ENCODE measurements at places on chromosomes 13 and 19.

DNA sequence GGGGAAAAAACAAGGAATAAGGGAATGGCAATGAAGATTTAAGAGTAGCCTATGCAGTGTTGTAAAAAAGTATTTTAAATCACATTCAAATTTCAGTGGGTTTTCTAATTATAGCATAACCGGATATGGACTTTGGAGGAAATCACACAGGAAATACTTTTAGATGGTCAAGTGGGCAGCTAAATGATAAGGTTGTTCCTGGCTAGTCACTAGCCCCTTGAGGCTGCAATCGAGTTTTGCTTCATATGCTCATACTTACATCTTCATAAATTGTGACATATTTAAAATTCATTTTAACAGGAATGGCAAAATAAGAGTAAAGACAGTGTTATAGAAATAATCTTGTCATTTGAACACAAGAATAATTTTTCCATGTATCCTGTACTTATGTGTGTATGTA is 88.9 kb downstream of the WDFY2 start:
- DNase-seq: no peak

DNA sequence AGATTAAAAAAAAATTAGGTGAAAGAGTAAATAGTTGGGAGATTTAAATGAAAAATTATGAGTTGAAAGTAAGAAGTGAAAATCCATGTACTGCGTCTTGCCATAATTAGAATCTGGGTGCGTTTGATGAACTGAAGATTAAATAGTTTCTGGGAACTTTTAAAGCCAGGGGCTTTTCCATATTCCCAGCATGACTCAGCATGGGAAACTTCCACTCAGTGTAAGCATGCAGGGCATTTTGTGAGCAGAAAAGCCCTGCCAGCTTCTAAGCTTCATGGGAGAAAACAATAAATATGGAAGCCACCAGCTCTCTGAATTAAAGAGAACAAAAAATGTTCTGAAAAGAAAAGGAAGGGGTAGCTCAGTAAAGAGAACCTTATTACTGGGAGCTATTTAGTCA is 62.0 kb upstream of the EDNRB start:
- DNase-seq: no peak

DNA sequence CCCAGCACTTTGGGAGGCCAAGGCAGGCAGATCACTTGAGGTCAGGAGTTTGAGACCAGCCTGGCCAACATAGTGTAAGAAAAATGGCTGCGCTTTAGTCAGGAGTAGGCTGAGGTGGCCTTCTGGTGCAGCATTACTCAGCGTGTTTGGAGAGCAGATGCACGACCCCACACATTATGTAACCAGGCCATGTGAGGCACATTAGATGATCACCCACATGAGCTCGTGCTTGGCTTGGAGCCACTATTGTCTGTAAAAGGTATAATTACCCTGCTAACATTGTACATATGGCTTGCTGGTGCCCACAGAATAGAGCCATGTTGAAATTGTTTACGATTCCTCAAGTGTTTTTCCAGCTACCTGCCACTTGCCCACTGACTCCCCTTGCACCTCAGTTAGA is 24.0 kb upstream of the SCEL start:
- no peak for DNase-seq

GRCh38 chr19:48568345-48568886 is 16.4 kb downstream of the SULT2B1 start:
- DNase-seq: no peak

DNA sequence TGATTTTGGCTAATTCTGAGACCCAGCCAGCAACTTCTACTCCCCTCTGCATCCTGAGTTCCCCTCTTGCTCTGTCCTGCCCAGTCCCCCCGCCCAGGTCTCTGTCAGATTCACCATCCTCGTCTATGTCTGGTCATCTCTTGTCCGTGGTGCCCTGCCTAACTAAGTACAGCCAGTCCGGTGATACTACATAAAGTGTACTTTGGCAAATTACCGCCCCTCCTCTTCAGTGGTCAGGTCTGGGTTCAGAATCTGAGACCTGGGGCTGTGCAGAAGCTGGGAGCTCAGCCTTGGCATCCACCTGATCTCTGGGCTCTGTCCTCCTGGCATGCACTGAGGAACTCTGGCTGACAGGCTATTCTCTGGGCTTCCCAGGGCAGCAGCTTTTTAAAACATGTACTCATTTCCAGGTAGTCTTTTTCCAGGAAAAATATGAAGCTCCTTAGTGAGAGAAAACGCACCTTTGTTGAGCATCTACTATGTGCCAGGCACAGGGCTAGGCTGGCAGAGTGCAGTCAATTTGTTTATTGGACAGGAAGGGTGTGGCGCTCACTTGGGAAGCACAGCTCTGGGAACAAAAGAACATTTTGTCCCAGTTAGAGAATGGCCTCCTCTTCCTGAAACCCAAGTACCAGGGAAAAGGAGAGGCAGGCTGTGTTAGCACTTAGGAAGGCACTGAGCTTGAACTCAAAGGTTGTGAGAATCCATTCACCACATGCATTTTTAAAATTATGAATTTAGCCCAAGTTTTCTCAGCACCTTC is 88.9 kb downstream of the TSHZ3 start:
- no peak for DNase-seq
